Thoracic aorta (tissue), 2 donors: ENCODE measurements at places on chromosomes 5 and 9.

DNA sequence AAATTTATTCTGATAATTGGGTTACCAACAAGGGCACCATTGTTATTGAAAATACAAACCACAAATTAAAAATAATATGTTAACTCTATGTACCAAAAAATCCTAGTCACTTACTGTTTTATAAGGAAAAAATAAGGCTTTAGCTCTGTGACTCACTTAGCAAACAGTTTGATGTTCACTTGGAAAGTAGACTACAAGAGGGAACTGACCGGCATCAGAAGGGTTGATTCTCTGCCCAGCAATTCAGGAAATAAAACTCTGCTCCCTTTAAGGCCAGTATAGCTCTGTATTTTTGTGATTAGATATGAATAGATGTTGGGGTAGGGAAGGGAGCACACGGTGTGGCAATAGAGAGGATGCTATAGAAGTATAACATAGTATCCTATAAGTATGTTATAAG, 671.3 kb downstream of the LRRC70 start:
- DNase-seq: no peak

GRCh38 chr5:66615136-66615535, 18.9 kb downstream of the MAST4 start:
- no peak for DNase-seq

DNA sequence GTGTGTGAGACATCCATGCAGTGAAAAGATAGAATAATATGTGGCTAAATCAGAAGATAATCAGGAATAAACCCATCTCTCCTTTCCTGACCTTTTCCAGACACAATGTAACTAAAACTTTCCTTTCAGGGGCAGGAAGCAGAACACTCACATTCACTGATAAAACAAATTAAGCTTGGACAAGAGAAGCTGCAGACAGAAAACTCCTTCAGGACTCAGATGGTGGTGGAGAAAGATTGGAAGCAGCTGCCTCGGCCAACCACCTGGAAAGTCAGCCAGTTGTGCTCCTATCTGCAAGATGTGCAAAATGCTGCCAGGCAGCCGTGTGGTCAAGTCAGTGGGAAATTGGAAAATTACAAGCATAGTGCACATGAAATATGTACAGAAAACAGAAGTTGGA, 26.9 kb downstream of the RASEF start:
- DNase-seq: no peak

DNA sequence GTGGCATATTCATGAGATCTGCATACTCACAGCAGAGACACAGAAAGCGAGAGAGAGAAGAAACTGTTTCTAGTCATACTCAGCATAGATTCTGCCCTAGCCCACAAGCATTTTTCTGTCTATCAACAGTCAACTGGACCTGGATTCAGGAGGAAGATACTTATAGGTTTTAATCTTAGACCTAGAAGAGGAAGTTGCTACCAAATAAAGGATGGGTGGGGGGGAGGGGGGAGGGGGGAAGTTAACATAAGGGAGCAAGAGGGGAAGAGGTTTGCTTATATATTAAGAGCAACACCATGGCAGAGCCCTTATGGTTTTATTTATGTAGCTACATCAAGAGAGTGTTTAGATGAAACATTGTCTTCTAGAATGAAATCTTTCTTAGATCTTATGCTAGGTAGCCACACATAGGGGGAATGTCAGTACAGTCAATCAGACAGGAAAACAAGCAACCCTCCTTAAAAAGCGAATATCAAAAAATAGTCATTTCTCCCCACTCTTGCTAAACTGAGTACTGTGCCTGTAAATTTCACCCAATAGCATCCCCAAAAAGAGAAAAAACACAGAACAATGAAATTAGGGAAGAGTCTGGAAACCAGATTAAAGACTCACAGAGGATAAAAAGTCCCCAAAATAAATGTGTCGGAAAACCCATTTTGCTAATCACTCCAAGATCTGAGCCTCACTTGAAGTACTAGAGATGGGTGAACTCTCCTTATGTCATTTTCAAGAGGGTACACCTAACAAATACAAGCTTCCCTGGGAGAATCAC, 192.7 kb upstream of the NR4A3 start:
- DNase-seq: no peak

- no peak for DNase-seq
These were observed 56.4 kb upstream of the GOLPH3 start for GRCh38 chr5:32230356-32231099.

- DNase-seq: no peak
These were observed 663.8 kb upstream of the CDH9 start for GRCh38 chr5:27701931-27702903.

GRCh38 chr9:121182989-121183388, 18.7 kb downstream of the RAB14 start:
- DNase-seq: no peak

- DNase-seq: no peak
These were observed 24.6 kb downstream of the KDM4C start for GRCh38 chr9:6782345-6782744.
